Activated CD4-positive, alpha-beta T cell treated with anti-CD3 and anti-CD28 coated beads, Interleukin-2, amount 50 U/mL, for 1 hour (primary cell): ENCODE measurements at places on chromosomes 7 and 10.

GRCh38 chr10:118403967-118404366, 61.8 kb upstream of the FAM204A start:
- DNase-seq = no peak

DNA sequence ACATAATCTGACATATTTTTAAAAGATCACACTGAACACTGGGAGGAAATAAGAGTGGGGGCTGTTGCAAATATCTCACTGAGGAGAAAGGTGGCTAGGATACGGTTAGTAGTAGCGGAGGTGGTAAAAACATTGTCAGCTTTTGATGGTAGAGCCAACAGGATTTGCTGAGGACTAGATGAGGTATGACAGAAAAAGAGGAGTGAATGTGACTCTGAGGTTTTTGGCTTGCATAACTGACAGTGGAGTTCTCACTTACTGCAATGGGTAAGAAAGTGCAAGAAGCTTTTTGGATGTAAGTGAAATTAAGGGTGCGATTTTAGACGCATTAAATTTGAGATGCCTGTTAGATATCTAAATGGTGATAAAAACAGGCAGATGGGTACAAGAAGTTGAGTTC, 102.0 kb upstream of the MBL2 start:
- DNase-seq = no peak

DNA sequence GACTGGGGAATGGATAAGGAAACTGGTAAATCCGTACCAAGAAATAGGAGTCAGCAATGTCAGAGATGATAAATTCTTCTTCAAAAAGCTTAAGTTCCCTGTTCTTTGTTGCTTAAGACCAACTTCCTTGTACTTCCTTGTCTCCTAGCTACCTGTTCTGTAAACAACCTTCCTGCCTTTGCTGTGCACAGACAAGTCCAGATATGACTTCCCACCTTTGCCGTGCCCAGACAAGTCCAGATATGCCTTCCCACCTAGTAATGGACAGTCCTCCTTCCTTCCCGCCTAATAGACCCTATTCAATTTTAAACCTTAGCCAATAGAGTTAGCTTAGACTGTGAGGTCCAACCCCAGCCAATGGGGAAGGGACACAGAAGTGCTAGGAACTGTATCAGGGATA, 2.5 kb upstream of the ZNF33A start:
- DNase-seq = no peak

GRCh38 chr10:35768731-35769130, 126.6 kb upstream of the FZD8 start:
- DNase-seq = no peak

DNA sequence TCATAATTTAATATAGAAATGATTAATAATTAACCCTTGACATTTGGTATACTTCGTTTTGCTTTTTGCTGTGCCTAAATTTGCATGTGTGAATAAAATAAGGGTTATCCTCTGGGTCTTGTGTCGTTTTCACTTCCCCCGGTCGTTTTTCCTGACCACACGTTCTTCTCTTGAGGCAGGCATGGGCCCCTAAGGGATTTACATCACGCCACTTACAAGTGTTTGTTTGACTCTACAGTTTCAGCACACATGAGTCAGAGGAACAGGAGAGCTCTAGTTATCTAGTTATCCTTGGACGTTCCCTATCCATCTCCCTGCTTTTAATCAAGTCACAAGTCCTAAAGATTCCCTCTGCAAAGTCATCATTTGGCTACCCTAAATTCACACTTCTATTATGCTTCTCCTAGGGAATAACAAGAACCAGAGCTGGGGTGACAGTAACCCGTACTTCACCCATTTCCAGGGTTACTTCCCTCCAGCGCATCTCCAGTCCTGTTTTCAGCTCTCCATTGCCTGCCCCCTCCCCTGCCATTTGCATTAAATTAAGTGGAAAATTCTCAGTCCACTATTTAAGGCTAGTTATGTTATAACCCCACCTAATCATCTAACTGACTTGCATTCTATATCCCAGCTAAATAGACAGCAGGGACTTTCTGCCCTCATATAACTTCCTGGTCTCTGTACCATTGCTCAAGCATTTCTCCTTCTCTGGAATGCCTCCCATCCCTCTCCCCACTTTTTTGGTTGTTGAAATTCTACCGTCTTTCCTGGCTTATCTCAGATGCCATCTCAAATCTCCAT, 206.9 kb downstream of the PTEN start:
- no peak for DNase-seq

GRCh38 chr7:16563281-16564022, 36.8 kb downstream of the LRRC72 start:
- no peak for DNase-seq

GRCh38 chr10:80461208-80462183, 7.4 kb downstream of the TSPAN14 start:
- DNase-seq = no peak

GRCh38 chr7:41107330-41107937, 595.5 kb downstream of the INHBA start:
- no peak for DNase-seq

DNA sequence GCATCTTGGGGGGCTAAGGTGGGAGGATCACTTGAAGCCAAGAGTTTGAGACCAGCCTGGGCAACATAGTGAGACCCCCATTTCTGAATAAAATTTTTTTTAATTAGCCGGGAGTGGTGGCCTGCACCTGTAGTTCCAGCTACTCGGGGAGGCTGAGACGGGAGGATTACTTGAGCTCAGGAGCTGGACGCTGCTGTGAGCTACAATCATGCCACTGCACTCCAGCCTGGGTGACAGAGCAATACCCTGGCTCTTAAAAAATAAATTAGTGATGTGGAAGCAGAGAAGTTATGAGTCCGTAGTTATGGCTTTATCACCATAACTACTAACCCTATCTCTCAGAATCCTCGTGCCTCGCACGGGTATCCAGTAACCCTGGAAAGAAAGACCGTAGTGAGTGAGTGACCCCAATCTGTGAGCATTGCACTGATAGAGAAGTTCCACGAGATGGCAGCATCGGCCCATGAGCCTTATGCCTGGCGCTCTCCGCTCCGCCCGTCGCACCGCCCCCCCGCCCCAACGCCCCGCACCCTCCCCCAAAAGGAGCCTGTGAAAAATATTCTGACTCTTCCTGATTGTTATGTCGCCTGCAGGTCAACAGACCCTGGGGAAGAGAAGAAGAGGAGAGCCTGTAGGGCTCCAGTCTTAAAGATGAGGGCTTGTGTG, 4.9 kb upstream of the SLC29A3 start:
- peak; percentile 53 for DNase-seq

GRCh38 chr7:67781841-67782240, 785.2 kb downstream of the TYW1 start:
- no peak for DNase-seq

- DNase-seq = no peak
Observed at GRCh38 chr10:91043173-91043910, 122.5 kb upstream of the ANKRD1 start.

DNA sequence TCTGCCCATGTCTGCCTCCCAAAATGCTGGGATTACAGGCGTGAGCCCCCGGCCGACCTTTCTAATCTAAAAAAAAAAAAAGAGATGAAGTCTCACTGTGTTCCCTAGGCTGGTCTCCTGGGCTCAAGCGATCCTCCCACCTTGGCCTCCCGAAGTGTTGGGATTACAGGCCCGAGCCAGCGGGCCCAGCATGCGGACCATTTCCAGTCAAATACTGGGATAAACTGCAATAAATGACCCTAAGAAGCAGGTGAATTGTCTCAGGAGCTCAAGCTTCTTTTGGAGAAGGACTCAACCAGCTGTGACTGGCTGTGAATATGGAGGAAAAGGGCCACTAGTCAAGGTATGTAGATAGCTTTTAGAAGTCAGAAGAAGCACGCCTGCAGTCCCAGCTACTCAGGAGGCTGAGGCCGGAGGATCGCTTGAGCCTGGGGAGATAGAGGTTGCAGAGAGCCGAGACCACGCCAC, 550 bp upstream of the CREM start:
- no peak for DNase-seq

DNA sequence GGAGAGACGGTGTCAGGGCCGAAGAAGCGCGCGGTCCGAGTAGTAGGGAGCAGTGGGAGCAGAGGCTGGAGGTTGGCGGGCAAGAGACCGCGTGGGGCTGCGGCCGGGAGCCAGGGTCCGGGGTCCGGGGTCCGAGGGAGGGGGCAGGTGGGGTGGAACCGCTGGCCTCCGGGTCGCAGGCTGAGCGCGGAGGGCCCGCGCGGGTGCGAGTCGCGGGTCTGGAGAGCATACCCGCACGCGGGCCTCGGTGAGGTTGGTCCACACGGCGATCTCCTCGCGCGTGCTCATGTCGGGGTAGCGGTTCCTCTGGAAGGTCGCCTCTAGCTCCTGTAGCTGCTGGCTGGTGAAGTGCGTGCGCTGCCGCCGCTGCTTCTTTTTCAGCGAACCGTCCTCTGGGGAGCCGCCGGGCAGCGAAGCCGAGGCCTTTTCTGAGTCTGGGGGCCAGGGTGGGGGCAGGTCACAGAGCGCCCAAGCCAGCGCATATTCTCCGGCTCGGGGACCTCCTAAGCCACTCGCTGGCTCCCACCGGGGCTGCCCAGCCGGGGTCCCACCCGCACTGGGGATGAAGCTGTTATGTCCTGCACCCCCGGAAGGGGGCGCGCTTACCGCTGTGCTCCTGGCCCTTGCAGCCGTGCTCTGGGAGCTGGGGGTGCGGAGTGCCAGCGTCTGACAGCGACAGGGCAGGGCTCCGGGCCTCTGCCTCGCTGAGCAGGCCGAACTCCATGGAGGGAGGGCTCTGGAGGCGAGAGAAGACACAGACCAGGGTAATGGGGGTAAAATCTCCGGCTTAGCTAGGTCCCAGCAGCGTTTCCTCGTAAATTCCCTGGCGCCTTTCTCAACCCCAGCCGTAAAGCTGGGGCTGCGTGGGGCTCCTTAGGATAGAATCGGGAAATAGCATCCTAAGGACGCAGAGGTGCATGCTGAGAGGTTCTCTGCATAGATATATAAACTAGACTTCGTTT, 5.5 kb downstream of the ELOVL3 start:
- DNase-seq = peak; percentile 70

GRCh38 chr7:99090771-99091542, 53.0 kb downstream of the SMURF1 start:
- DNase-seq = no peak

DNA sequence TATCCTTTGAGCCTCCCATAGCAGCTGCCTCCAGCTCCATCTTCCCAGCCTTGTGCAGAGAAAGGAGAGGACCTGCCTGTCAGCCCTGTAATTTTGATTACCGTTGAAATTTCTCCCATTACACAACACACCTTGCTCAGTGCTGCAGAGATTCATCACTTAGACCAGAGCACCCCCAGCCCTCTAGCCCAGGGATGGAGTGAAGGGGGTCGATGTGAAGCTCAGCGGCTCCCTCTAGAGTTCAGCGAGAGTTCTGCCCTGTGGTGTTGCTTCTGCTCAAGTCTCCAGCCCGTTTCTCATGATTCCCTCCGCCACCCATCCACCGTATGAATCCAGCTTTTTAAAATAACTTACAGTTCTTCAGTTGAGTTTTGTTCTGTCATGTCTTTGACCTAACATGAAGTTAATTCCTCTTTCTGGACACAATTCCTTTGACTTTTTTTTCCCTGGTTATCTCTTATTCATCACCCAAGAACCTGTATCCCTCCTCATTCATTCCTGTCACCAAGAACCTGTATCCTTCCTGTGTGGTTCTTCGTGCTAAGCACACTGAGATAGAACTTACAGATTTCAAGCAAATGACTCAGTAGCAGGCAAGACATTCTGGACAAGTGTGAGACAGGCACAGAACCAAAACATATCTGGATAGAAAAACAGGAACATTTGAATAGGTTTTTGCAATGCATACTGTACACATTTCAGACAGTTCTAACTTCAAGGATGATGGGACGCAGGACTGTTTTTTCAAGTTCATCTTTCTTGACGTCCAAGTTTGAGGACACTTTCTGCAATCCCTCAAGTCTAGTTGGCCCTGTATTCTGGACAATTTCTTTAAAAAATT, 35.0 kb upstream of the ZNF32 start:
- DNase-seq = no peak

GRCh38 chr10:26432938-26433337, 5.2 kb upstream of the APBB1IP start:
- DNase-seq = no peak

- DNase-seq = no peak
Observed at GRCh38 chr10:46094931-46095750, 49.1 kb upstream of the MSMB start.

- no peak for DNase-seq
Observed at GRCh38 chr7:107464666-107465226, 5.1 kb upstream of the GPR22 start.

DNA sequence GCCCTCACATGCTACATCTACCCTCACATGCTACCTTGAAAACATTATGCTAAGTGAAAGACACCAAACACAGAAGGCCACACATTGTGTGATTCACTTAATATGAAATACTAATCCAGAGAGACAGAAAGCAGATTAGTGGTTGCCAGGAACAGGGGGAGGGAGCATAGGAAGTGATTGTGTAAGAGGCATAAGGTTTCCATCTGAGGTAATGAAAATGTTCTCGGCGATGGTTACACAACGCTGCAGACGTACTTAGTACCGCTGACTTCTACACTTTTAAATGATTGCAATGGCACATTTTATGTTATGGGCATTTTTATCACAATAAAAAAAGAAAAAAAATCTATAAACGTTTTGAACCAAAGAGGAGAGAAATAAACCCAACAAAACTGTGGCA, 742.3 kb downstream of the TYW1 start:
- no peak for DNase-seq

GRCh38 chr10:79058899-79059841, 9.6 kb upstream of the ZMIZ1 start:
- no peak for DNase-seq

- no peak for DNase-seq
Observed at GRCh38 chr7:116698396-116698795, 26.4 kb downstream of the MET start.
